Activated CD4-positive, alpha-beta T cell treated with anti-CD3 and anti-CD28 coated beads for 36 hours (primary cell): ENCODE measurements at places on chromosomes 16 and 17. TPM values are rescaled to one million over a fixed set of nuclear protein-coding genes. Genes with fewer than 3 reads are reported as not detected.

Gene IST1
- total RNA-seq: 170 TPM

Gene CCL4
- total RNA-seq: 311 TPM

Gene C16orf89
- total RNA-seq: not detected

Gene STX1B
- total RNA-seq: 1.5 TPM

Gene HASPIN
- total RNA-seq: 25.2 TPM

Gene TBC1D3C
- not detected for total RNA-seq

Gene NTN1
- 0.71 TPM for total RNA-seq

- DNase-seq: no peak
Measured at GRCh38 chr17:37317867-37318266, 57.9 kb upstream of the C17orf78 start.

DNA sequence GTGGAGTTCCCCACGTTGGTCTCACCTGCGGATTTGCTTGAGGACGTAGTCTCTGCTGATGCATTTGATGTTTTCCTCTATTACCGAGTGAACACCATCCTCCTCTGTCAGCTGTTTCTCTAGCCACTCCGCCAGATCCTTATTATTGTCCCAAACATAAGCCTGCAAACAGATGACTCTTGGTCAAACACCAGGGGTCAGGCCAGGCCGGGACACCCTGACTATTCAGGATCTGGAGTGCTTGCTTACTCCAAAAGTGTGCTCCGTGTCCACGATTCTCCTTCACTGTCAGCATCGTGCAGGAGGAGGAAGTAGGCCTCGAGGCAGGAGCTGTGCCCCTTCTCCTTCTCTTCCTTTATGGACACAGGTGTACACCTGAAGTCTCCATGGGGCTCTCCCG is 140.2 kb downstream of the AATF start:
- no peak for DNase-seq

DNA sequence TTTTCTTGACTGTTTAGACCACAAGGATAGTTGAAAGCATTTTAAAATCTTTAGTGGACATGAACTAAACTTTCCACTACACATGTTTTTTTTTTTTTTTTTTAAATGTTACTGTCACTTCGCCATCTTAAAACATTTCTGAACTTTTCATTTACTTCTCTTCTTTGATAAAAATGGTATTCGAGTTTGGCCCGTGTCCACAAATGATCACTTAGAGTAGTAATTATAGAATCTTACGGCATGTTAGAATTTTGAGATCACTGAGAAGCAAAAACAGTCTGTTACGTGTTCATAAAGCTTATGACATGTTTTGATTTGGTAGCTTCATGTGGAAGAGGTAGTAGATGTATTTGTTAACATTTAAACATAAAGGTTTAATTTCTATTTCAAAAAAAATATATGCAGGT is 1.1 kb downstream of the NSRP1 start:
- DNase-seq: no peak

- no peak for DNase-seq
Measured at GRCh38 chr17:39706921-39707337, 7.1 kb downstream of the ERBB2 start.

DNA sequence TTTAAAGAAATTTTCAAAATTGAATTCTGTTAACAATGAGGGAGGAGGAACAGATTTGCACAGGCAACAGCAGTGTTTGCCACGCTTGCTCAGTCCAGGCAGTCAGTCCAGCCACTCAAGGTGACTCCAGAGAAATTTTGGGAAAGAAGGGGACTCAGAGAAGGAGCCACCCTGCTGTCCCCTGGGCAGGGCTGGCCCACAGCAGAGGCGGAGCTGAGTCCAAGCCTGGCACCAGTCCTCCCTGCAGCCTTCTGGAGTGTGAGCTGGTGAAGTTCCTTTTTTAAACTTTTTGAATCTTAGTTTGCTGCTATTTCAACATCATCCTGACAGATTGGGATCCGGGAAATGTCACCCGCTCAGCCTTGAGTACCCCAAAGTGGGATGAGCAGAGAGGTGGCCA is 14.5 kb upstream of the SLC47A2 start:
- no peak for DNase-seq

GRCh38 chr16:15879255-15879811 is 9.1 kb downstream of the CEP20 start:
- DNase-seq: no peak

DNA sequence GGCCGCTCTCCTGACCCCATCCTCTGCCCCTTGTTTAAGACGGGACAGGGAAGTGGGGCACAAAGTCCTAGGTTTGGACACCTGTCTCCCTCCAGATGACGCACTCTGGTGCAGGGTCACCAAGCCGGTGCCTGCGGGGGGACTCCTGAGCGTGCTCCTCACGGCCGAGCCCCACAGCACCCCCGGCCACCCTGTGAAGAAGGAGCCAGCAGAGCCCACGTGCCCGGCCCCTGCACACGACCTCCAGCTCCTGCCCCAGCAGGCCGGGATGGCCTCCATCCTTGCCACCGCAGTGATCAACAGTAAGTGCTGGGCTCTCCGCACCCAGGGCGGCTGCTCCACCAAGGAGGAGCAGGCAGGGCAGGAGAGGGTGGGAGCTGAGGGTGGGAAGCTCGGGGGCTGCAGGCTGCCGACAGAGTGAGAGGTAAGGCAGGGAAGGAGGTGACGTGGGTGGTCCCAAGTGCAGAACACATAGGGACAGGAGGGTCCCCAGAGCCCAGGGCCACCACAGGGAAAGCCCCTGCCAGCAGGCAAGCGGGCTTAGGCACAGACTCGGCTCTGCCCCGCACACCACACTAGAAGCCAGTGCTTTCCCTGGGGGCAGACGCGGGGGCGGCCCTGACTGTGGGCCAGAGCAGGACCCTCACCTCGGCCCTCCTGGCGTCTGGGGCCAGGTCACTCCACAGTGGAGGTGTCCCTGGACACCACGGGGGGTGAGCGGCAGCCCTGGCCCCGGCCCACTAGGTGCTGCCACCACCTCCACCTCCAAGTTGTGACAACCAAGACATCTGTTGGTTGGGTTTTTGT is 42.1 kb upstream of the ZC3H18 start:
- no peak for DNase-seq

GRCh38 chr17:28057731-28058246 is 15.3 kb downstream of the NLK start:
- DNase-seq: no peak

- DNase-seq: no peak
Measured at GRCh38 chr16:14600164-14600563, 29.9 kb downstream of the PARN start.

DNA sequence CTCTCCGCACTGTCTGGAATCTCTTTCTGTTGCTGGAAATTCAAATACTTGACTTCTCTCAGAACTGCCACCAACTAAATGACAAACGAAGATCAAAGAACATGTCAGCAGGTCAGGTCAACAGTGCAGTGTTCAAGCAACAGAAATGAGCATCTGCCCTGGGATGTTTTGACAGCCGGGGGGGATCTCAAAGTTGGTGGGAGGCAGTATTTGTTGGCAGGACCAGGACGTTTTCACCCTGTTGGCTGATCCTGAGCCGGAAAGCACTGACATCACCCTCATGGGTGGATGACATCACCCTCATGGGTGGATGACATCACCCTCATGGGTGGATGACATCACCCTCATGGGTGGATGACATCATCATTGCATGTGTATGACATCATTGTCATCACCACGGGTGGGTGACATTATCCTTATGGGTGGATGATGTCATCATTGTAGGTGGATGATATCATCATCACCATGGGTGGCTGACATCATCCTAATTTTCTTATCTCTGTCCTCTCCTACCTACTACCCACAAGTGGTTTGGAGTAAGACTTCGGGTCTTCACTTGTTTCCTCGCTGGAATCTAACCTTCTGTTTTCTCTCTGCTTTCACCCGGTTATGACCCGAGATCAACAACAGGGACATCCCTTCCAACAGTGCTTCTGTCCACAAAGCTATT is 18.9 kb downstream of the DNAH17 start:
- peak; percentile 44 for DNase-seq

DNA sequence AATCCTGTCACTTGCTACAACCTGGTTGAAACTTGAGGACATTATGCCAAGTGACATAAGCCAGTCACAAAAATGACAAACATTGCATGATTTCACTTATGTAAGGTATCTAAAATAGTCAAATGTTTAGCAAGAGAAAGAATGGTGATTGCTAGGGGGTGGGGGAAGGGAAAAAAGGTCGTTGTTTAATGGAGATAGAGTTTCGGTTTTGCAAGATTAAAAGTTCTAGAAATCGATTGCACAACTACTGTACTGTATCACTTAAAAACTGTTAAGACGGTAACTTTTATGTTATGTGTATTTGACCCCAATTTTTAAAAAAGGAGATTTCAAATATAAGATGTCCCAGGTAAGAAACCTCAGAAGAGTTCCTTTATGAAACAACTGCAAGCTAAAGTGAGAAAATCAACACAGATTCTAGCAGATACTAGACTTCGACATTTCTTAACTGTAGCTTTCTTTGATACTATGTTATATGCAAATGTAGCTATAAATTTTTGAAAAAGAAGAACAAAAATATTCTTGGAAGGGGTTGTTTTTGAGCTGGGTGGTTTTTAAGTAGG is 5.9 kb downstream of the MEOX1 start:
- no peak for DNase-seq

DNA sequence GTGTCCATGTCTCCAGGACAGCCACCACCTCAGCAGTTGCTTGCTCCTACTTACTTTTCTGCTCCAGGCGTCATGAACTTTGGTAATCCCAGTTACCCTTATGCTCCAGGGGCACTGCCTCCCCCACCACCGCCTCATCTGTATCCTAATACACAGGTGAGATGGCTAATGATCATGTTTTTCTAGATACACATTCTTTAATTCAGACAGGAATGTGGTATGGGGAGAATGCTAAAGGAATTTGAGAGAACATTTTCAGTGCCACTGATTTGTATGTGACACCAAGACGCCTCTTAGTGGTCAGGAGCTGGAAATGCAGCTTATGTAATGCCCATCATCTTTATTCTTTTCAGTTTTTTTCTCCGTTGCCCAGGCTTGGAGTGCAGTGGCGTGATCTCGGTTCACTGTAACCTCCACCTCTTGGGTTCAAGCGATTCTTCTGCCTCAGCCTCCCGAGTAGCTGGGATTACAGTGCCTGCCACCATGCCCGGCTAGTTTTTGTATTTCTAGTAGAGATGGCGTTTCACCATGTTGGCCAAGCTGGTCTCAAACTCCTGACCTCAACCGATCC is 8.9 kb upstream of the RAPGEFL1 start:
- DNase-seq: peak; percentile 45

GRCh38 chr16:50021544-50021943 is 3.5 kb upstream of the CNEP1R1 start:
- peak; percentile 22 for DNase-seq
